Sigmoid colon (tissue), 7 donors: ENCODE measurements at places on chromosomes 11 and 22. TPM values are rescaled to one million over a fixed set of nuclear protein-coding genes. Genes with fewer than 3 reads are reported as not detected.

VPREB1 gene
- total RNA-seq, result not detected

MYBPC3 gene
- total RNA-seq, result not detected

ANO5 gene
- total RNA-seq, result 10.8 TPM

MISFA gene
- not detected for total RNA-seq

FIBIN gene
- total RNA-seq, result 54.6 TPM

APOC3 gene
- total RNA-seq, result not detected

PSMC3 gene
- 202 TPM for total RNA-seq

CD3D gene
- total RNA-seq, result 1.7 TPM

GRCh38 chr11:130652671-130653335 lies 204.4 kb downstream of the ADAMTS15 start:
- peak; percentile 92 for DNase-seq

DNA sequence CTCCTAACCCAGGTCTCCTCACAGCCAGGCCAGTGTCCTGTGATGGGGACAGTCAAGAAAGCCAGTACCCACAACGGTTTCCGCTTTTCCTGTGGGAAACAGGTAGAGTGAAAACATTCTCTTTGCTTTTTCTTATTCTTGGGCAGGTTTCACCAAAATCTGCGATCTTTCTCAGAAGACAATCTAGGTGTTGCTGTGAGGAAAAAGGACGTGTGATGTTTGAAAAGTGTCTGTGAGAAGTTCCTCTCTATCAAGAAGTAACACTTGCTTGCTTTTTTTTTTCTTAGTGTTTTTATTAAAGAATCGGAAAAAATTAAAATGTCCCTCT lies 9.2 kb upstream of the IL2RB start:
- DNase-seq, result no peak

DNA sequence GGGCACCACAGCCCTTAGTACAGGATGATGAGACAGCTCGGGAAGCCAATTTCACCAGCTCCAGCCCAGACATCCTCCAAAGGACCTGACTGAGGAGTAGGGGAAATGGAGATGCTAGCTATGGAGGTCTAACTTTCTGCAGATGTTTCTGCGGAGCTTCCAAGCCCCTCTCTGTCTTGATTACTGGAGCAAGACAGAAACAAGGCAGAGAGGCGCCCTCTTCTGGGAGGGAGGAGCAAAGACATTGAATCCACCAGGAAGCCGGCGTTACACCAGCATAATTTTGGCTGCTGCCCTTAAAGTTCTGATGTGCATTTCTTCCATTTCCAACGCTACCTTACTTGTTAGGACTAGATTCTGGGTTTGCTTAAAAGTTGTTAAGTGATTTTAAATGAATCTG lies 107.3 kb upstream of the HSD17B12 start:
- DNase-seq, result no peak

DNA sequence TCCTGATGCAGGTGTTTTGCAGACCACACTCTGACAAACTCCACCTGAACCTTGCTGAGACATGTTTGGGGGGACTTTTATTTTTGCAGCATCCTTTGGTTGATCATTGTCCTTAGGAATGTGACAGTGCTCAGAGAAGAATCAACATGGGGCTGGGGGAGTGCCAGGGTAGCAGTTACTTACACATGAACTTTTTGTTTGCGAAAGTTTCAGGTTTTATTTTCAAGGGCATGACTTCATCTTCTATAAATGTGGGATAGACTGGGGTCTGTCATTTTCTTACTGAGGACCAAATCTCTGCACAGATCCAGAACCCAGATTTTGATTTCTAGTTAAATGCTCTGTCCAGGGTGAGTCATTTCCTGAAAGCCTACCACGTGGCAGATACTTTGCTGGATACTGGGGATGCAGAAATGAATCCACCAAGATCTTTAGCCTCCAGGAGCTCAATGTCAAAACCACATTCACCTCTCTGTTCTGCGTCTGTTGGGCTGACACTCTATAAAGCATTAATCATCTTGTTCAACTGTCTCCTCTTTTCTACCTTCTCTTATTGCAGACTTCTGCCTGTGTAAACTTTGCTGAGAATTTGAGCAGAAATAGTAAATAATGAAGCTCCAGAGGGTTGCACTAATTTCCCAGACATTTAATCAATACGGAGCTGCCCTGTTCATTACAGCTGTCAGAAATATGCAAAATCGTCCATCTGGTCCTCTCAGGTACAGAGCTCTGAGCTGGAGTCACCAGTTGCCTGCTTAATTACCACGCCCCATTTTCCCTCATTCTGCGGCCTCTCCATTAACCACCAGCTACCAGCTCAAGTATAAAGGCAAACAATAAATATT lies 387.9 kb downstream of the MIAT start:
- no peak for DNase-seq

- no peak for DNase-seq
These were observed 54.9 kb upstream of the HMGXB4 start for GRCh38 chr22:35202376-35202775.

GRCh38 chr11:134333946-134334345 lies 2.2 kb downstream of the GLB1L2 start:
- no peak for DNase-seq

GRCh38 chr22:49466878-49467595 lies 360.6 kb downstream of the BRD1 start:
- no peak for DNase-seq

GRCh38 chr11:33778675-33779074 lies 4.4 kb upstream of the FBXO3 start:
- no peak for DNase-seq

- DNase-seq, result no peak
These were observed 9.2 kb downstream of the TCF20 start for GRCh38 chr22:42261296-42261695.

- DNase-seq, result no peak
These were observed 30.7 kb upstream of the ALX4 start for GRCh38 chr11:44340656-44341055.

DNA sequence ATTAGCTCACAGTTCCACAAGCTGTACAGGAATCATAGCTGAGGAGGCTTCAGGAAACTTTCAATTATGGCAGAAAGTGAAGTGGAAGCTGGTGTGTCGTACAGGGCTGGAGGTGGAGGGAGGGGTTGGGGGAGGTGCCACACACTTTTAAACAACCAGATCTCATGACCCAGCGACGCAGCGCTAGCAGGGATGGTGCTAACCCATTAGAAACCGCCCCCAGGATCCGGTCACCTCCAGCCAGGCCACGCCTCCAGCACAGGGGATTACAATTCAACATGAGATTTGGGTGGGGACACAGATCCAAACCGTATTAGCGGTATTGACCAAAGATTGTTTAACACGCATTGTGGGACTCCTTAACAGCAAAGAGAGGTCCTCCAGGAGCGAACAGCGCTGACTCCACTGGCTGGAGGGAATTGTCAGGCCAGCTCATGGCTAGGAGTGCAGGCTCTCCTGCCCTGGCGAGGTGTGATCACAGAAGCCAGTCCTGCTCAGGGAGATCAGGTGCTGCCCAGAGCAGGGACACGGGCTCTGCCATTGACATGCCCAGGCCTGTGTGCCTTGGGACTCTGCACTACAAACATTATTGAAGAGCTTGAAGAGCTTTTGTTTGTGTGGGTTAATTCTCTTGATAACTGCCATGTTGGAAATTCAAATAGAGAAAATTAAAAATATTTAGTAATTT lies 215.3 kb downstream of the TBC1D22A start:
- DNase-seq, result peak; percentile 33
